ENCODE measurements at places on chromosomes 11 and 22.
A peak's percentile ranks its signal among the peaks of the same experiment; 100 is the strongest.

DNA sequence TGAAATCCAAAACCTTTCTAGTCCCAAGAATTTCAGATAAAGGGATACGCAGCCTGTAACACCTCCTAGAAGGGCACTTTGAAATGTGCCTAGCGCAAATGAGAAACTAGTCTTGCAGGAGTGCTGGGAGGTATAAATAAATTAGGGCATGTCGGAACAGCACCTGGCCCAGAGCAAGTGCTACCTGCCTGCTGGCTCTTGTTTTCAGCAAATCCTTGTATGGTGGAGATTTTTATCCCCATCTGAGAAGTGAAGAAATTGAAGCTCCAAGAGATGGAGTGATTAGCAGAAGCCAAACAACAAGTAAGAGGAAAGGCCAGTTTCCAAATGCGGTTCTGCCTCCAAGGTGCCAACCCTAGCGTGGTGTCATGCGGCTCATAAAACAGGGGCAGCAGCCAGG lies 36.7 kb upstream of the TFIP11 start:
- no peak for DNase-seq

DNA sequence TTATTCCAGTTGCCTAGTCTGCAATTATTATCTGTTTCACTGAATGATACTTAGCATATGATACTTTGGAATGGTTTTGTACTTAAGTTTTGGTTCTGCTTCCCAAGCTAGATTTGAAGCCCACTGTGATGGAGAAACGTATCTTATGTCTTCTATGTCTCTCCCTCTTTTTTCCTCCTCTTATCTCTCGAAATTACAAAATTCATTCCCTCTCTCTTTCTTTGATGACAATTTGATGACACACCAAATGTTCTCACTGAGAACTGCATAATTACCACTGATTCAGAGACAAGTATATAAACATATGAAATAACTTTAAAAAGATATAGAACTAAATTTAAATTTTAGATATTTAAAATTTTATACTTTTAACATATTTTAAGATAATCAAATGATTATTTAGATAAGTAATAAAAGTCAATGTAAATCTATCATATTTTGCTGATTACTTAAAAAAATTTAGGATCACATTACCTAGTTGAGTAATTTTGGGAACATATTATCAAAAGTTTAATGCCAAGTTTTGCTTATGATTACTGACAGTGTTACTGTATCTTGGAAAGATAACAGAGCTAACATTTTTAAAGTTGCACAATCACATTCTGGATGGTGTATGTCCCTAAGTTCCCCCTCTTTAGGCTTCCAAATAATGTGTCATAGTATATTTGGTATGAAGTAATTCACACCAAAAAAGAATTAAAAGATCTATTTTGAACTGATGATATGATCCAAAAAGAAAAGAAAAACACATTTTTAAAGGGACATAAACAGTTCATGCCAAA lies 255.3 kb downstream of the SBF2 start:
- DNase-seq, result no peak

GRCh38 chr11:83599066-83599465 lies 312.9 kb upstream of the CCDC90B start:
- DNase-seq, result no peak

DNA sequence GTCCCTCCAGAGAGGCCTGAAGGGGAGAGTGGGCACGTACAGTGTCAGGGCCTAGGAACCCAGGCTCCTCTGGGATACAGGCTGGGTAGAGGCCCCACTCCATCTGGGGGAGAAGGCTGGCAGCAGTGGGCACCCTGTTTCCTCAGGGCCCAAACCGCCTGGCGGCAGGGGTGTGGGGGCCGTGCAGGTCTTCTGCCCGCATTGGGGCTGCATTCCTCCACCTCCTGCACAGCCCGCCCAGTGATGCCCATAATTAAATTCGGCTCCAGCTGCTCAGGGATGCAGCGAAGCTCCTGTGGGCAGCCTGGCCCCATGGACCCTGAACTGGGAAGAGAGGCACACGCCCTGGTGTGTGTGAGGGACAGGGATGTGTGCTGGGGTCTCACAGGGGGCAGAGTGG lies 35.4 kb downstream of the KCNQ1OT1 start:
- DNase-seq, result no peak

GRCh38 chr11:83192606-83193245 lies 786 bp upstream of the ANKRD42 start:
- no peak for DNase-seq

- no peak for DNase-seq
These were observed 364.9 kb downstream of the SHANK2 start for GRCh38 chr11:70887542-70887827.

DNA sequence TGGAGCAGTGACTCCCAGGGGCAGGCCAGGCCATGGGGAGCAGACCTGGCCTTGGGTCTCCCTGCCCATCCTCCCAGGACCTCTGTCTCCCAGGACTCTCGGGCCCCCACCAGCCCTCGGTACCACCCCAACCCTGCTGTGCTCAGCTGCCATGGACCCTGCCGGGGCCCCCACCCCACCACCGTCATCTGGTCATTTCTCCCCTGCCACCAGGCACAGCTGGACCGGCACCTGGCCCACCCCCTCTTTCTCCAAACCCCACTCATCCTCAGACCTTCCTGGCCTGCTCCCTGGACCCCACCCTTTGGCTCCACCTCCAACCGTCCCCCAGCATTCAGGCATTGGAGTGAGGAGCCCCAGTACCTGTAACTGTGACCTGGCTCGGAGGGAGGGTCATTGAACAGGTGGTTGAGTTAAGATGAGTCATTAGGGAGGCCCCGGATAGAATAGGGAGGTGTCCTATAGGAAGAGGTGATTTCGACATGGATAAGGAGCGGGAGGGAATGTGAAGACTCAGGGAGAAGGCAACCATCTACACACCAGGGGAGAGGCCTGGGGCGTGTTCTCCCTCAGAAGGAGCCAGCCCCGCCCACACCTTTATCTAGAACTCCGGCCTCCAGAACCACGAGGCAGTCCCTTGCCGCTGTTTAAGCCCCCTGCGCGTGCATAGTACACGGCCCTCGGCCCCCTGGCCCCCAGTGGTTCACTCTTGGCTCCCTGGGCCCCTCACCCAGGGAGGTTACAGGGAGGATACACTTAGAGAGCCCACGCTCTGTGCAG lies 1395.9 kb downstream of the BRD1 start:
- no peak for DNase-seq

DNA sequence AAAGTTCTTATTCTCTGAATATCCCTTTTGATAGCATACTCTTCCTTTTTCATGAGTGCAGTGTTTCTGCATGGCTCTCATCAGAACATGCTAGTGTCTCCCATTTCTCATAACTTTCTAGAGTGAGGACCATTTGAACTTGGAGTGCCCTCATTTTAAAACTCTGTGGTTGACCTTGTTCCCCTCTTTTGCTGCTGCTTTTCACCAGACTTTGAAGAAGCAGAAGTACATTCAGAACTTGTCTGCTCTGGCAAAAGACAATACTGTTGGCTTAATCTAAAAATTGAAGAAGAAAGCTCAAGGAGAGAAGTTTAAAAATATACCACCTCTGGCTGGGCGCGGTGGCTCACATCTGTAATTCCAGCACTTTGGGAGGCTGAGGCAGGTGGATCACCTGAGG lies 35.0 kb downstream of the PPARA start:
- DNase-seq, result no peak

GRCh38 chr11:95375451-95375850 lies 144.4 kb upstream of the SESN3 start:
- DNase-seq, result no peak

- no peak for DNase-seq
These were observed 83.9 kb upstream of the EED start for GRCh38 chr11:86160541-86161149.

DNA sequence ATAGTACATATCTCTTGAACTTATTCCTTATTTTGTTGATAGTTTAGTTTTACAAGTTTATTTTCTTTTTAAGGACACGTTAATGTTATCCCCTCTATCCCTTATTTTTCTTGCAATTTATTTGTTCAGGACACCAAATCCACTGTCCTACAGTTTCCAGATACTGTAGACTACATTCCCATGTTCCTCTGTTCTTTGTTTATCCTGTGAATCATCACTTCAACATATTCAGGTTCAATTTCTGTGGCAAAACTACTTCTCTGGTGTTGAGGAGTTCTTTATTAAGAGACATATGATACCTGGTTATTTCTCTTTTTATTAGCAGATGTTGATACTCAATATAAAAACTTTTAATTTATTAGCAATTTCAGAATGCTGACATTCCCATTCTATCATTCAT lies 72.8 kb upstream of the CLNS1A start:
- DNase-seq, result no peak

DNA sequence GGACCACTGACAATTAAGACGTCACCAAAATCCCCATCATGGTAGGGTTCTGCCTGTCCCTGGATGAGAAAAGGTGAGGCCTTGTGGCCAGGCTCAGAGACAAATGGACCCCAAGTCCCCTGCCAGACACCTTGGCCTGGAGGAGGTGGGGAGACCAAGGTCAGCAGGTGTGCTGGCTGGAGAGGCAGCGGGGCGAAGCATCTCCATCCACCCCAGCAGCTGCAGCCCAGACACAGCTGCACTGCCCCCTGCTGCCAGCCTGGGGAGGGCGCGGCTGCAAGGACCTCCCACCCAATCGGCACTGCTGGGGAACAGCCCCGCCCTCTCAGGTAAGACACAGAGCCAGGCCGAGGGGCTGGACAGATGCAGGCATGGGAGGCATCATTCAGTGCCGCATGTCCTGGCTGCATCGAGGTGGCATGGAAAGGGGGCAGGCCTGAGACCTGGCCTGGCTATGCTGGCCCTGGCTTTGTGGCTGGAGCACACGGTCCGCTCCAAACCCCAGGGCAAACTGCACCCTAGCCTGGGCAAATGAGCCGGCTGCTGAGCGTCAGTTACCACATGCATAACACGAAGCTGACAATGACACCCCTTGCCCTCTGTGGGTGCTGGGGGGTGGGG lies 12.2 kb upstream of the MFNG start:
- DNase-seq, result peak; percentile 47

DNA sequence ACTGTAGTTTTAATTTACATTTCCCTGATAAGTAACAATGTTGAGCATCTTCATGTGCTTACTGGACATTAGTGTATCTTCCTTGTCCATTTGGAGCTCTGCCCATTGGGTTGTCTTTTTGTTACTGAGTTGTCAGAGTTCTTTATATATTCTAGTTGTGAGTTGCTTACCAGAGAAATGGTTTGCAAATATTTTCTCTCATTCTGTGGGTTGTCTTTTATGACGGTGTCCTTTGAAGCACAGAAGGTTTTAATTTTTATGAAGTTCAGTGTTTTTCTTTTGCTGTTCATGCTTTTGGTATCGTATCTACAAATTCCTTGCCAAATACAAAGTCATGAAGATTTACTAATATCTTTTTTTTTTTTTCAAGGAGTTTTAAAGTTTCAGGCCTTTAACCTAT lies 42.4 kb downstream of the ZBTB44 start:
- DNase-seq, result no peak

GRCh38 chr11:46381048-46381818 lies at the start of gene MDK:
Gene MDK, plus strand, starts transcription at chr11:46381669. Its CDS starts 389 bp downstream, at chr11:46382058.
- no peak for DNase-seq

DNA sequence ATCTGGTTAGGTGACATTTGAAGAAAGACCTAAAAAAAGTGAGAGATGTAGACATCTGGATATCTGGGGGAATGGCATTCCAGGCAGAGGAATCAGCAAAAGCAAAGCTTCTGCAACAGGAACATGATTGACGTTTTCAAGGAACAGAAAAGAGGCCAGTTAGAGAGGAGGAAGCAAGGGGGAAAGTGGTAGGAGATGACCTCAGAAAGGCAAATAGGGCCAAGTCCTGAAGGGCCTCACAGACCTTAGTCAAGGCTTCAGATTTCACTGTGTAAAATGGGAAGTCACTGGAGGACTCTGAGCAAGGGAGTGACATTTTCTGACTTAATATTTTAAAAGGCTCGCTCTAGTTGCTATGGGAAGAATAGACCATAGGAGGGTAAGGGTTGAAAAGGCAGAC lies 9.7 kb downstream of the DEUP1 start:
- no peak for DNase-seq

DNA sequence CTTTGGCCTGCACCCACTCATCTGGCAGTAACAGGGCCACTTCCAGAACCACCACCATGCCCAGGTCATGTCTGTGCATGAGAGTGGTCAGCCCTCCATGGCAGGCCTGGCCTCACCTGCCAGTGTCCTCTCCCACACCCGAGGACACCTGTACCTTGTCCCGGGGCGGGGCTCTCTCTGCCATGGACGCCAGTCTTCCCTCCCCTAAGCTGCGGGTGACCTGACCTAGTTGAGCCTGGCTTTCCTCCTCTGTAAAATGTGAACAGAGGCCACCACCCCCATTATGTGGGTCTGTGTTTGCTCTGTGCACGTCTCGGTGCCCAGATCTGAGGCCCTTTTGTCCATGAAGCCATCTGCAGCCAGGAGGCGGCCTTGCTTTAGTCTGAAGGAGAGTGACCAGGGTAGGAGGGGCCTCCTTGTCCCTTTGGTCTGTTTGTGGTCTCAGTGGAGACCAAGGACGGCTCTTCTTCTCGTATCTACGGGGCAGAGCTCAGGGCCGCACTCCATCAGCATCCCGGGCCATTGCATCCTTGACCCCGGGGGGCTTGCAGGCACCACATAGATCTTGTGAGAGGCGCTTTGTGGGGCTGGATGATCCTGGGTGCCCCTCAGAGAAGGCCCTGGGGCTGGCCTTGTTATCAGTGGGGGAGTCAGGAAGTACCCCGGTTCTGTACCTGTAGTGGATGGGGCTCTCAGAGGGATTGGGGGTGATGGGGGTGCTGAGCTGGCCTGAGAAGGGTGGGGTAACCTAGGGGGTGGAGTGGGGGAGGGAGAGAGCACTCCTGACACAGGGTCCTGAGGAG lies 121.6 kb downstream of the KCNQ1 start:
- DNase-seq, result no peak

- no peak for DNase-seq
These were observed 20.0 kb downstream of the CTSC start for GRCh38 chr11:88317536-88317935.

DNA sequence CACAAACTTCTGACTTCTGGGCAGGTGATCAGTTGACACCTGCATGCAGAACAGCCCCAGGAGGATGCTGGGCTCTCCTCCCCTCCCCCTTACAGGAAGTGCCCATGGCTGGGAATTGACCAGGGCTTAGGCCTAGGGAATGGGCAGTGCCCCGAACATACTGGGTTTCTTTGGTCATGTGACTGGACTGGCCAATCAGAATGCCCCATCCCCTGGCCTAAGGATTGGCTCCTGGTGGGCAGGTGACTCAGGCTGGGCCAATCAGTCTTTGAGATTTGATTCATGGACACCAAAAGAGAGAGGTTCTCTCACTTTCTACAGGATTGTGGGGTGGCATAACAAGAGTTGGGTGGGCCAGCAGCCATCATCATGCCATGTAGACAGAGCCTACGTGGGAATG lies 37.1 kb downstream of the MCM5 start:
- peak; percentile 56 for DNase-seq

DNA sequence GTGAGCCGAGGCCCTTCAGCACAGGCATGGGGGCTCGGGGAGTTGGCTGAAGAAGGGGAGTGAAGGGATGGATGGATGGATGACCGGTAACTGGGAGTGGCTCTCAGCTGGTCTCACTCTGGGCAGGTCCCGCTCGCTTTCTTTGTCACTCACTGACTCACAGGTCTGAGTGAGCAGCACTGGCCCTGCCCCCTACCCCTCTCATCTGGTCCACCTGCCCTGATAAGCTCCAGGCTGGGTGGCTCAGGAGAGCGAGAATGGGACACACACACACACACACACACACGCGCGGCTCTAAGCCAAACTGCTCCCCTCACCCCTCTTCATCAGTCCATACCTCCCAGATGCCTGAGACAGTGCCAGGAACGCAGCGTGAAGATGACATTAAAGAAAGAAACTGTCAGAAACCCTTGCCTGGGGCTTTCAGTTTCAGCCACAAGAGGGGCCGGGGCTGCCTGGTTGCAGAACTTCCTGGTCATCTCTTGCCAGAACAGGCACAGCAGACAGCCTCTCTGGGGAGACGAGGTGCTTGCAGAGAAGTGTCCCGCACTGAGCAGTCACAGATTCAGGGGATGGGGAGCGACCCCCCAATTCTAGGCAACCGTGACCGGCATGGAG lies 16.5 kb upstream of the SHISAL1 start:
- no peak for DNase-seq
